Gastrocnemius medialis (tissue), 4 donors: ENCODE measurements at places on chromosomes 1 and 21.

GRCh38 chr1:15180189-15180588 lies 26.6 kb downstream of the TMEM51 start:
- no peak for DNase-seq

DNA sequence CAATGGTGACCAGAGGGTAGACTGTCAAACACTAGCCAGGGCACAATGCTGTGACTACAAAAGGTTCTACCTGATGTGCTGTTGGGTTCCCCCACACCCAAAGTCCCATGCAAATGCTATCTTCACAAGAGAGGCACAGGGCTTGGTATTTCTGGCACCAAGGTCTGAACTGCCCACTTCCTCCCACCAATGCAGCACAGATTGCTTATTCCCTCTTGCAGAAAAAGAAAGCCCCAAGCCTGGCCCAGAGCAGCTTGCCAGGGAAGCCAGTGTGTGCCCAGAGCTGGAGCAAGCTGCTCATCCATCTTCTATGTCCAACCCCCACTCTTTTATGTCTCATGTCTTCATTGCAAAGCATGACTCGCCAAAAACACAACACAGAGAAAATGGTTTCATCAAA lies 149.4 kb upstream of the CAMK1G start:
- no peak for DNase-seq

DNA sequence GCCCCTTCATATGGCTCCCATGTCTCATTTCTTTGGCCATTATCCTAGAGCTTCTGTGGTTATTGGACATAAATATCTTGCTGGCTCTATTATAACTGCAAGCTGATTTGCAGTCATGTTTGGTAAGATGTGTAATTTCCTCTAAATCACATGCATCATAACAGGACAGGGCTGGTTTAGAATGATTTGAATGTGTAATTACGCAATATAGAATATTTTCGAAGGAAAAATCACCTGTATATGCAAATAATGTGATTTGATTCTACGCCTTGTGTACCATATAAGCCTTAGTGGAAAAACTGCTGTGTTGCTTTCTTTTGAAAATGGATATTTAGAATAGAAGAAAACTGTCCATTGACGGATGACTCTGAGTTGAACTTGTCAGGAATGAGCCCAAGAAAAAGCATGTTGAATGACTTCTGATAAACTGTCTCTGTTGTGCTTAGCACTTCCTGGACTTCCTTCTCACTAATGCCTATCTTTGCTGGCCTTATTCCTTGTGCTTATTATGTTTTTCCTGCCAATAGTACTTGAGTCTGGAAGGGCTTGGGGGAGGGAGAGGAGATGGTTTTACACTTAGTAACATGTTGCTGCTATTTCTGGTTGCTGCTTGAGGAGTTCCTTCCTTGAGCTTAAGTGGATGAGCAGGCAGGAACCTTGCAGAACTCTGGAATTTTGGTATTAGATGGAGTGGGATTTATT lies 6.5 kb downstream of the CACHD1 start:
- no peak for DNase-seq

DNA sequence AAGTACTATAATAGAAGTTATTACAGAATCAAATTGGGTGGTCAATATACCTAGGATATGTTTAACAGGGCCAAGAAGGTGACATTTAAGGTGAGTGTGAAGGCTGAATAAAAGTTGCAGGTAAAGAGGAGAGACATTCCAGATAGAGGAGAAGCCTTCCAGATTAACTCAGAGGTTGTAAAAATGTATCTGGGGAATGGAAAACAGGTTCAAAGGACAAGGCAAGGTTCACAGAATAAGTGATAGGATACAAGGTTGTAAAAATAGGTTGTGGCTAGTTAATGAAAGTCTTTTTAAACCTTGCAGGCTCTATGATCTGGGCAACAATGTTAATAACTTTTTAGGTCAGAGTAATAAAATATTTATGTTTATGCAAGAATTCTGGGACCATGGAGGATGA lies 40.2 kb downstream of the FUBP1 start:
- no peak for DNase-seq

DNA sequence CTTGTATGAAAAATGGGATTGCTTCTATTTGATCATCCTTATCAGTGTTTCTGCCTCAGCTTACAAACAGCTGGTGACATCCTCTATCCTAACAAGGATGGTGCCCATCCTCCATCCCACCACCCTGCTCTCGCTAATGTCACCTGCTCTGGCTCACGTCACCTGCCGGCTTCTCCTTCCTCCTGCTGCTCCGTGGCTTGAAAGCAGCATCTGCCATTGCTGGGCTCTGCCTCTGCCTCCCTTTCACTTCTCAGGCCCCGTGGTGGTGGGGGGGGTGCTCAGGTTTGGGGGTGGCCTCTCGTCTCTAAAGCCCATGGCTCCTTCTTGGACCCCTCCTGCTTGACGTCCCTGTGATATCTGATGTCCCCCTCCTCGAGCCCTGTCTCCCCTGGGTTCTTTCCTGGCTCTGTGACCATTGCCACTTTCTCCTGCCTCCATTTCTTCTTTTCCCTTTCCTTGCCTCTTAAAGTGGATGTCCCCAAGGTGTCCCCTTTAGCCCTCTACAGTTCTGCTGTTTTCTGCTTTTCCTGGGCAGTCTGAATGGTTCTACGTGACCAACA lies 135.5 kb upstream of the ERRFI1 start:
- DNase-seq = no peak

- no peak for DNase-seq
Observed at GRCh38 chr21:35026617-35027562, 22.2 kb downstream of the RUNX1 start.

DNA sequence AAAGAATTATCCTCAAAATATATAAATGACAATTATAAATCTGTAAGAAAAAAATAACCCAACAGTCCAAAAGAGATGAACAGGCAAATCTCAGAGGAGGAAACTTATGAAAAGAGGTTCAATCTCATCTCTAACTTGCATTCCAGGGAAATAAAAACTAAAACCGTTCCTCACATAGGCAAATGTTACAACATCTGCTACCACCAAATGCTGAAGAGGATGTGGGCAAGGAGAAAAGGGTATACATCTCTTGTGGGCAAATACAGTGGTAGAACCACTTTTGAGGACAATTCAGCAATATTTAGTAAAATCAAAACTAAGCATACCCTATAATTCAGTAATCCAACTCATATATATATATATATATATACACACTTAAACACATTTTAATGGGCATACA lies 33.7 kb upstream of the SGIP1 start:
- no peak for DNase-seq

DNA sequence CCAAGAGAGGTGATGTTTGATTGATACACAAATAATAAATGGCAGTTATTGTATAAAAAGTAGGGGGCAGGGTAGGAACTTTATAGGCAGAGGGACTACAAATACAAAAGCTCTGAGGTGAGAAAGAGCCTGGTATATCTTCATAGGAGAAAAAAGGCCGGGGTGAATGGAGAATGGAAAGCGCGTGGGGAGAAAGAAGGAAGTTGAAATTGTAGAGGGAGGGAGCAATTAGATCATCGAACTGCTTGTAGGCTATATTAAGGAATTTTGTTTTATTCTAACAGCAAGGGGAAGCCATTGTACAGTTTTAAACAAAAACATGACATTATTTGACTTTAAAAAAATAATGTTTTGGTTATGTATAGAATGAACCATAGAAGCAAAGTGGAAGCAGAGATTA lies 147.4 kb downstream of the PDE4B start:
- no peak for DNase-seq

DNA sequence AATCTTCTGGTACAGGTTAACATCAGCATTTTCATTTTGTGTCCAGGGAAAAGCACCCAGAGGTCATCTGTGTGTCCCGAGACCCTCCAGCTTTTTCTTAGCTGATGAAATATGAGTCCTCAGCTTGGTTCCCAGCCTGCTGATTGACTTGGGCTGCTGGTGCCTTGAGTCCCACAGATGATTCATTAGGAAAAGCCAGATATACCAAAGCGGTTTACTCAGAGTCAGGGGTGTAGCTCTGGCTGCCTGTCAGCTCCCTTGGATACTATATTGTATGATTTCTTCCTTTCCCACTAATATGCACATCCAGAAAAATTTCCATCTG lies 43.7 kb upstream of the MAB21L3 start:
- peak; percentile 57 for DNase-seq

DNA sequence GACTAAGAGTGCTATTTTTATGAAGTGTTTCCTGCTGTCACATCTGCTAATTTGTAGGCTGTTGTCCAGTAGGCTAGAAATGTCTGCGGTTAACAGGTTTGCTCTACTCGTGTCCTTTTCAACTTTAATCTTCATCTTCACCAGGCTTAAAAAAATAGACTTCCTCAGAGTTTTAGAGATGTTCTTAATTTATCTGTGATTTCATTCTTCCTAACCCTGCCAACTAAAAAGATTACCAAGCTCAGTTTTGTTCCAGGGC lies 66.8 kb downstream of the SASS6 start:
- no peak for DNase-seq

DNA sequence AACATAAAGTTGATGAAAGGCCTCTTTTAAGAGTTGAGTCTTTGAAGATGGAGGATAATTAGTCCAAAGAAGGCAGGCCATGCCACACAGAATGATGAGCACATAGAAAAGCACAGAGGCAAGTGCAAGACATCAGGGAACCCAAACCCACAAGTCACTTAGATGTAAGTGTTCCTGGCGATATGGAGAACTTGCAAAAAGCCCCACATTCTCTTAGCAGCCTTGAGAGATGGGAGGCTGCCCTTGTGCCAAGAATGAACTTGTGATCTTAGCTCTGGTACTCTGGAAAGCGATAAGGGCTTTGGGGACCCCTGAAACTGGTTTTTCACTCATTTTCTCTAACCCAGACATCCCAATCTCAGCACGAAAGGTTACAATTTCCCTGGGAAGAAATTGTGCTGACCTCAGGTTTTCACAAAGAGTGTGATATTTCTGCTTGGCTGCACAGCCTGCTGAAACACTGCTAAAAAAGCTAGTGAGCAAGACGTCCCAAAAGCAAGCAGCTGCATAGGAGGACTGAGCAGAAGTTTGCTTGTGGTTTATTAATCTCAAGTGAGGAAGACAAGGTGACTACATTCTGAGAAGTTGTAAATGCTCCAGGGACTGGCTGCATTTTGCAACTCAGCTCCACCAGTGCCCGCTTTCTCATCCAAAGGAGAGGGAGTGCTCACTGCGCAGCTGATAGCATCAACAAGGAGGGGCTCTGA lies 496.9 kb upstream of the CAMK1G start:
- no peak for DNase-seq

- DNase-seq = no peak
Observed at GRCh38 chr1:10074059-10074851, 41.5 kb downstream of the UBE4B start.

GRCh38 chr1:86541859-86542258 lies 5.0 kb upstream of the CLCA4 start:
- no peak for DNase-seq
